ENCODE measurements at places on chromosomes 4 and X. TPM values are rescaled to one million over a fixed set of nuclear protein-coding genes. Genes with fewer than 3 reads are reported as not detected.

GRCh38 chrX:80578517-80579105, 158.4 kb downstream of the TENT5D start:
- peak; percentile 34 for DNase-seq

DNA sequence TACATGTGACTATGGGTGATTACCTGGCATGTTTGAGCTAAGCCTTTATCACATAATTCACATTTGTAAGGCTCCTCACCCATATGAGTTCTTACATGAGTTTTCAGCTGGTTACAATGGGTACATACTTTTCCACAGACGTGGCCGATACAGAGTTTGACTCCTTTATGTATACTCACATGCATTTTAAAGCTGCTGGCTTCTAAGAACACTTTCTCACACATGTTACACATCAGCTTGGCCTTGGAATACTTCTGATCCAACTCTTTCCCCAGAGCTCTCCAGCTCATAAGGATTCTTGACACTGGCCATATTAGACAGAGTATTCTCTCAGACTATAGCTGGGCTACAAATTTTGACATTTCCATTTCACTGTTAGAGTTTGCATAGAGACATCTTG, 66.3 kb downstream of the TAB3 start:
- no peak for DNase-seq

DNA sequence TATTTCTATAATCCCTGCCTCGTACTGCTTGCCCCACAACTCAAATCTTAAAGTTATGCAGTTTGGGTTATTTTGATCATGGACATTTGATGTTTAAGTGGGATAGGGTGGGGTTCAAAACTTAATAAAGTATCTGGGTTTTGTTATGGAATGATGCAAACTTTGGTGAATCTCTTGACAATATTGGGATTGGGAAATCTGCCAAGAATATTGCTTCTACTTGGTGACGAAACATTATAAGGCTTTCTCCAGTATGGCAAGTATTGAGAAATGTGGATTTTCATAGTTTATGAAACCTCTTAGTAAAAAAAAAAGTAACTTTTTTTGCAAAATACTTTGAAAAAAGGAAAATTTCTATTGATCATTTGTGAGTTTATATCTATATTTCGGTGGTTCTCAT, 130.8 kb upstream of the SFRP2 start:
- DNase-seq = no peak

Gene EDA
- 4.2 TPM for total RNA-seq

DNA sequence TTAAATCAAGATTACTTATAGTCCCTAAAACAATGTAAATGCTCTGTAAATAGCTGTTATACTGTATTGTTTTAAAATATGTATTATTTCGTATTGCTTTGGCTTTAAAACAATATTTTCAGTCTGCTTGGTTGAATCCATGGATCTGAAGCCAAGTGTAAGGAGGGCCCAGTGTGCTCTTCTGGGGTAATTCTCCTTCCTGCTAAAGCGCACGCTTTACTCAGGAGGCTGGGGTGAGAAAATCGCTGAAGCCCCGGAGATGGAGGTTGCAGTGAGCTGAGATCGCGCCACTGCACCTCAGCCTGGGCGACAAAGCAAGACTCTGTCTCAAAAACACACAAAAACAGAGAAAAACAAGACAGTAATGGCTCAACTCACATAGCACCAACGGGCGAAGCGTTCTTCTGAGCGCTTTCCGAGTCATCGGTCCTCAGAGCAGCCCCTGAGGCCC, 391 bp upstream of the IDUA start:
- no peak for DNase-seq

Gene HTR2C
- total RNA-seq = not detected

DNA sequence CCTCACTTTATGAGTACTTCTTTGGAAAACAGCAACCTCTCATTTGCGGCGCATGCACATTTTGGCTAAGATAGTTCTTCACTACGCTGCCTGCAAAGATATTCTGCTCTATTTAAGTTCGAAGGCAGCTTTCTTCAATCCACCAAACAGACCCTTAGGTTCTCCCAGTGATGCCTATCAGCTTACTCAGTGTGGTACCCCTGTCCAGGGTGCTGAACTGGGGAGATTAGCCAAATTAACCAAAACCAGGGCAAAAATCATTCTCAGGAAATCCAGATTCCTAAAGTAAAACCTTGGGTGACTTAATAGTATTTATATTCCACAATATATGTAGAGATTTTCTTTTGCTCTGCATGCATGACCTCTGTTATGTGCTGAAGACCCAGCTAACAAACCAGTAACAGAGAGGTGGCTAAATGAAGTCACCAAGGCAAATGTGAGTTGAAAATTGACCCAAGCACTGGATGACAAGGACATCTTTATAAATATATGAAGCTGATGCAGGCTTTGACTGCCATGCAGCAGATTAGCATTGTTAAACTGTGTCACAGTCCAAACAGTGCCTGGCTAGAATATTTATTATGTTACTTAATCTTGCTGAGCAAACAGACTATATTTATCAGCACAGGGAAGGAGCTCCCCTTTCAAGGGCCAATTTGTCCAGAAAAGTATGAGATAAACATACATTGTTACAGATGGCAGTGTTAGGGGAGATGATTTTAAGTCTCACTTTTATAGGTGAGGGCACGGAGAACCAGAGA, 418.2 kb downstream of the STIM2 start:
- no peak for DNase-seq

DNA sequence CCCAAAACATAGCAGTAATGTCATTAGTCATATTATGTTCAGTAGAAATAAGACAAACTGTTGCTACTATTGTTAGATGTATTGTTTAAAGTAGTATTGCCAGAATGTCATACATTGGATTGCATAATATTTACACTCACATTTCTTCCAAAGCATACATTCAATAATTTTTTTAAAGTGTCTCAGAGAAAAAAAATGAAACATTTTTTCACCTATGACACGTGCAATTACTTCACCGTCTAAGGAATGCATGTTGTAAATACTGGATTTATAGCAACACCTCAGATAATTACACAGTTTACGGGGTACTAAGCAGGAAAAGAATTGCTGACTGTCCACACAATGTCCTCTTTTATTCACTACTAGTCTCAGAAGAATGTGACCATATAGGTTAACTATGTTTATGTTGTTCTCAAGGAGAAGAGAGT, 162.1 kb downstream of the PCDH18 start:
- DNase-seq = no peak

DNA sequence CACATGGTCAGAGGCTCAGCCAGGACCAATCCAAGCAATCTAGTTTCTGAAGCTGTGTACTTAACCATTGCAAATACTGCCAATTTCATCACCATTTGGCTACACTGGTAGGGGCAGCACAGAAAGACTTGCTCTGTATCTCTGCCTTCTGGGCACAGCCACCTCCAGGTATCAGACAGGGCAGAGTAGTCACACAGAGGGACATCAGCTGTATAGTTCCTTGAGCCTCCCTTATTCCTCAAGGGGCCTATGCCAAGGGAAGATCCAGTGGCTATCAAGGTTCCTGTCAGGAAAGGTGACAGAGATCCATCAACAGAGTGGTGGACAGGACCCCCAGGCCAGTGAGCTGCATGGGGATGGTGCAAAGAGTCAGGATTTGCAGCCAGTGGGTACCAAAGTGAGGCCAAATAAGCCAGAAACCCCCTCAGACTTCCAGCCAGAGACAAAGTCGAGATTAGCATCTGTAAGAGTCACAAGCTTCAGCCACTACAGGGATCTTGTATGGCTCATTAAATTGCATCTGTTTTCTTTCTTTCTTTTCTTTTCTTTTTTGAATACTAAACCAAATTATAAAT, 381.6 kb upstream of the CPEB2 start:
- no peak for DNase-seq

Data from kidney (tissue), 22 donors.